ENCODE measurements at places on chromosomes 6 and 20.

DNA sequence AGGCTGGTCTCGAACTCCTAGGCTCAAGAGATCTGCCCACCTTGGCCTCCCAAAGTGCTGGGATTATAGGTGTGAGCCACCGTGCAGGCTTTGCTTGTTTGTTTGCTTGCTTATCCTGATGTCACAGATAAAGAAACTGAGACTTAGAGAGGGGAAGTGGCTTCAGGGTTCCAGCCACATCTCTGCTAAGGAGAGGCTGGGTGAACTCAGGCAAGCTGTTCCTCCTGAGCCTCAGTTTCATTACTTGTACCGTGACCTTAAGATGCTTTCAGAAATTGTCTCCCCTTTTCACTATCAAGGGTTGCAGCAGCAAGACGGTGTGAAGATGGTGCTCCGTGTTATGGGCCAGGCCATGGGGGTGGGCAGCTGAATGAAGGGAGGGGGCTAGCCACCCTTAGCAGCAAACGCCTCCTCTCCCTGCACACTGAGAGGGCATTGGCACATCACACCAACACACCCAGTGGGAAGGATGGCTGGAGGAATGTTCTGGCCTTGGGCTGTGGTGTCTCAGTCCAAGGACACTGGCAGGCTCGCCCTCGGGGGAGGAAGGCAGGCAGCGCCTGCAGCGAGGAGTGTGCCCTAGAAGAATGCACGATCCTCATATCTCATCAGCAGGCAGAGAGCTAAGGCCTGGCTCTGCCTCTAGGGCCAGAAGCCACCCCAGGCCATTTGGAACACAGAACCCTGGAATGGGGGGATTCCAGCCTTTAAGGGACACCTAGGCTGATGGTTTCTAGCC, 48.2 kb upstream of the TLDC2 start:
- no peak for DNase-seq

GRCh38 chr6:152371775-152372174, 265.4 kb downstream of the SYNE1 start:
- no peak for DNase-seq

DNA sequence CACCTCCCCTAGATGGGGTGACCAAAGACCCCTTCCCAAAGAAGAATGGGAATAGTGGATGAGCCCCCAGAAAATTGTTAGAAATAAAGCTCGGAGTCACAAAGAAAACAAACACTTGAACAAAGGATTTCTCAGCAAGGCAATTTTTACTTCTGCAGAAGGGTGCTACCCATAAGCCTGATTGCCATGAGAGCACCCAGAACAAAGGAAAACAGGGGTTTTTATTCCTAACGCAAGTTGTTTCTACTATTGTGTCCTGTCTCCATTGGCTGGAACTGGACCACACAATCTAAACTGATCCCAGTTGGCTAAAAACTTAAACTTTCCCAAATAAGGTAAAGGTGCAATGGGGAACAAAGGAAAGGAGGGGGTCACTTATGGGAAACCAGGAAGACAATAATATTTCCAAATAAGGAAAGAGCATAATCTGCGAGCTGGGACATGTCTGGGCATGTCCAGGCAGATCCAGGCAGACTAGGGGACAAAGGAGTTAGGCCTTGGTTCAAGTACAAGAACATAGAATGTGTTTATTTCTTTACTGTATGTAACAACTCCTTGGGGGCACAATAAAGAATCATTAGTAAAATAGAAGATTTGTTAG, 20.0 kb downstream of the HLA-B start:
- DNase-seq = no peak

DNA sequence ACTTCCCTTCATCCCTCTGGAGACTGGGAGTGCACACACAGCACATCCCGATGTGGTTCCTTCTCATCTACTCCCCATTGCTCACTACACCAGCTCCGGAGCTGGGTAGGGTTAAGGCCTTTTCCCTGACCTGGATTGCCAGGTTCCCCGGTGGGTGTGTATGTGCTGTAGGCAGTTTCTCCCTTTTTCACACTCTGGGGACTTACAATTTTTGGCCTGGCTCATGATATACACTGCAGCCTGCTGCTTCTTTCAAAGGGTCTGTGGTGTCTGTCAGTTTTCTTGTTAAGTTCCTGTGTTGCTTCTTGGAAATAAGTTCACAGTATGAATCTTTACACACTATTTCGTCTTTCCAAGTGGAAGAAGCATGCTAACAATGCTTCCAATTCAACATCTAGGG, 405.5 kb downstream of the UTRN start:
- no peak for DNase-seq

DNA sequence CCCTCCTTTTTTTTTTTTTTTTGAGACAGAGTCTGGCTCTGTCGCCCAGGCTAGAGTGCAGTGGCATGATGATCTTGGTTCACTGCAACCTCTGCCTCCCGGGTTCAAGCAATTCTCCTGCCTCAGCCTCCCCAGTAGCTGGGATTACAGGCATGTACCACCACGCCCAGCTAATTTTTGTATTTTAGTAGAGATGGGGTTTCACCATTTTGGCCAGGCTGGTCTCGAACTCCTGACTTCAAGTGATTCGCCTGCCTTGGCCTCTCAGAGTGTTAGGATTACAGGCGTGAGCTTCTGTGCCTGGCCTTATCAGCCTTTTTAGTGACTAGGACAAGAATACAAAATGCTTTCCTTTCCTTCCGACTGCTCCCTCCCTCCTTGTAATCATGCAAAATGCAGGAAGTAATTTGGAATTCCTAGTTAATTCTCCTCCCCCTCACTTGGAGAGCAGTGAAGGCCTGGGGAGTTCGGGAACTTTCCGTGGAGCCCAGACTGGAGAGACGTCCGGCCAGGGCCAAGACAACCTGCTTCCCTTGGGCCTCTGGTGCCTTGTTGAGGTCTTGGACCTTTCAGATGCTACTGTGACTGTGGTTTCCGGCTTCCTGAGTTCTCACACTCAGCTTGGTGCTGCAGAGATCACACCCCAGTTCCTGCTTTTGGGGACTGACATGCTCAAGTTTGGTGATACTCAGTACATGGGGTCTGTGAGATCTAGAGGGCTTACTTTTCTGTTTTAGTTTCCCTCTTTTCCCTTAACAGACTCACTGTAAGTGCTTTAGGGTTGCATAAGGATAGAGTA, 3.9 kb upstream of the PHF20 start:
- no peak for DNase-seq

- peak; percentile 39 for DNase-seq
Measured at GRCh38 chr6:13006578-13007300, 290.2 kb downstream of the PHACTR1 start.

- DNase-seq = no peak
Measured at GRCh38 chr20:46985671-46986070, 91.0 kb downstream of the EYA2 start.
